Activated CD8-positive, alpha-beta T cell treated with anti-CD3 and anti-CD28 coated beads for 36 hours (primary cell): ENCODE measurements at places on chromosomes 5 and 9. TPM values are rescaled to one million over a fixed set of nuclear protein-coding genes. Genes with fewer than 3 reads are reported as not detected.

GRCh38 chr9:107952773-107953172 lies 463.2 kb upstream of the KLF4 start:
- no peak overlapping the region for H3K27ac ChIP-seq
- DNase-seq, result no peak
- no peaks in the 10 kb centered on the region for H3K4me1 ChIP-seq
- H3K4me3 ChIP-seq, result no peak overlapping the region

The TNFSF15 gene
- 0.16 TPM for total RNA-seq

DNA sequence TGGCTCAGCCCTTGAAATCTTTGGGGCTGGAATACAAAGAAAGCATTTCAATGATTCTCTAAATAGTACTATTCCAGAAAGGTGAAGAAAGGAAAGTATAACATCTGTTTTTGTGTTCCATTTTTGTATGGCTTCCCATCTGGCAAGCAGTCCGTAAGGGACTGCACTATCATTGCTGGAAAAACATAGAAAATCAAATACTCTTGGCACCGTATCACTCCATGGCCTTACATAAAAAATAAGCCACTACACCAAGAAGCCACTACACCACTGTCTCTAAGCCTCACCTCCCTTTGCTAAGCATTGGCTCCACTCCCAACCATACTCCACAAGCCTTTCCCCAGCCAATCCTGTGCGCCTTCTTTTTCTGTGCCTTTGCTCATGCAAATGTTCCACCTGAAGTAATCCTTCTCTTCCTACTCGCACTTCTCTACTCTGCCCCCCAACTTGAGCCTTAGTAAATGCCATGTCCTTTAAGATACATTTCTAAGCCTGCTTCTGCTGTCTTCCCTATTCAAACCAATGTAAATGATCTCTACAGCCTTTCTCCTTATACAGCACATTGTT lies 454.6 kb upstream of the TUSC1 start:
- no peak for DNase-seq
- no peak overlapping the region for H3K4me3 ChIP-seq
- H3K27ac ChIP-seq, result no peak overlapping the region
- no peaks in the 10 kb centered on the region for H3K27me3 ChIP-seq
- no peaks in the 10 kb centered on the region for H3K4me1 ChIP-seq

The MELK gene
- total RNA-seq, result 49.5 TPM

GRCh38 chr9:128253140-128253990 lies 22.4 kb downstream of the GOLGA2 start:
- no peak overlapping the region for H3K27ac ChIP-seq
- H3K27me3 ChIP-seq, result peaks cover 5% of the 10 kb centered on the region
- H3K4me3 ChIP-seq, result no peak overlapping the region
- peaks cover 3% of the 10 kb centered on the region for H3K36me3 ChIP-seq
- no peak for DNase-seq
- H3K4me1 ChIP-seq, result peaks cover 12% of the 10 kb centered on the region

- H3K4me1 ChIP-seq, result peaks cover 3% of the 10 kb centered on the region
- no peak overlapping the region for H3K4me3 ChIP-seq
- peaks cover 8% of the 10 kb centered on the region for H3K27me3 ChIP-seq
- H3K27ac ChIP-seq, result no peak overlapping the region
- no peaks in the 10 kb centered on the region for H3K36me3 ChIP-seq
Observed at GRCh38 chr5:6557807-6558575, 74.9 kb downstream of the NSUN2 start.

GRCh38 chr5:116090302-116090701 lies 5.5 kb downstream of the COMMD10 start:
- no peak for DNase-seq
- H3K27ac ChIP-seq, result no peak overlapping the region
- peaks cover 42% of the 10 kb centered on the region for H3K36me3 ChIP-seq

- no peak overlapping the region for H3K27ac ChIP-seq
- no peaks in the 10 kb centered on the region for H3K4me1 ChIP-seq
- H3K27me3 ChIP-seq, result no peaks in the 10 kb centered on the region
Observed at GRCh38 chr5:147629196-147629595, 119.3 kb upstream of the DPYSL3 start.

DNA sequence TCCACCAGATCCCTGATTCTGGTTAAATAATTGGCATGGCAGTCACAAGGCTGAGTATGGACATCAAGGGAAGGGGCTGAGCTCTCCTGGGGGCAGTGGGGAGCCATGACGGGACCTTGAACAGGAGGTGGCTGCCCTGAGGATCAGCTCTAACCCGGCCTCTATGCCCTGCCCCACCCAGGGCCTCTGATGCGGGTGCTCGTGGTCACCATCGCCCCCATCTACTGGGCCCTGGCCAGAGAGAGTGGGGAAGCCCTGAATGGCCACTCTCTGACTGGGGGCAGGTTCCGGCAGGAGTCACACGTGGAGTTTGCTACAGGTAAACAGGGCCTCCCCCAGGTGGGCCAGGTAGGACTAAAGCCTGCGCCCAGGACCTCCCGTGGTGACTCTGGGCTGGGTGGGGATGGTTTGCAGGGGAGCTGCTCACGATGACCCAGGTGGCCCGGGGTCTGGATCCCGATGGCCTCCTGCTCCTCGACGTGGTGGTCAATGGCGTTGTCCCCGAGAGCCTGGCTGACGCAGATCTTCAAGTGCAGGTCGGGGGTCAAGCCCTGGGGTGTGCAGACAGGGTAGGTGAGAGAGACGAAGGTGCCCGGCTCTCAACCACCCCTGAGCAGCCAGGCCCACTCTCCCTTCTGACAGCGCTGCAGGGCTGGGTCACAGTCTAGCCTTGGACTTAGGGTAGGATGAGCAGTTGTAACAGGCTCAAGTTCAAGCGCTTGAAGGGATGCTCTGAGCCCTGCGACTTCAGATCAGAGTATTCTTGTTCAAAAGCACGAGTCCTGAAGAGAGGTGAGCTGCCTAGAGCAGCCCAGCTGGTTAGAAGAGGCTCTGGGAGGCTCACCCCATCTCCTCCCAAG lies 19.9 kb upstream of the ASS1 start:
- H3K27ac ChIP-seq, result no peak overlapping the region
- DNase-seq, result no peak
- no peaks in the 10 kb centered on the region for H3K4me1 ChIP-seq
- H3K4me3 ChIP-seq, result no peak overlapping the region

GRCh38 chr9:78541868-78542443 lies 245.0 kb downstream of the PSAT1 start:
- no peaks in the 10 kb centered on the region for H3K36me3 ChIP-seq
- DNase-seq, result no peak
- H3K27ac ChIP-seq, result no peak overlapping the region
- H3K4me3 ChIP-seq, result no peak overlapping the region
- no peaks in the 10 kb centered on the region for H3K27me3 ChIP-seq

- no peak overlapping the region for H3K4me3 ChIP-seq
- H3K4me1 ChIP-seq, result no peaks in the 10 kb centered on the region
- peaks cover 3% of the 10 kb centered on the region for H3K27me3 ChIP-seq
Observed at GRCh38 chr5:173633304-173633703, 16.9 kb upstream of the BOD1 start.

GRCh38 chr5:5454391-5454790 lies 31.9 kb downstream of the ICE1 start:
- H3K4me1 ChIP-seq, result no peaks in the 10 kb centered on the region
- peaks cover 37% of the 10 kb centered on the region for H3K36me3 ChIP-seq
- no peaks in the 10 kb centered on the region for H3K27me3 ChIP-seq
- no peak overlapping the region for H3K4me3 ChIP-seq
- H3K27ac ChIP-seq, result no peak overlapping the region
- no peak for DNase-seq

GRCh38 chr9:111812337-111812736 lies 17.6 kb upstream of the SHOC1 start:
- H3K27me3 ChIP-seq, result no peaks in the 10 kb centered on the region
- no peak overlapping the region for H3K4me3 ChIP-seq
- H3K36me3 ChIP-seq, result no peaks in the 10 kb centered on the region
- no peak for DNase-seq

DNA sequence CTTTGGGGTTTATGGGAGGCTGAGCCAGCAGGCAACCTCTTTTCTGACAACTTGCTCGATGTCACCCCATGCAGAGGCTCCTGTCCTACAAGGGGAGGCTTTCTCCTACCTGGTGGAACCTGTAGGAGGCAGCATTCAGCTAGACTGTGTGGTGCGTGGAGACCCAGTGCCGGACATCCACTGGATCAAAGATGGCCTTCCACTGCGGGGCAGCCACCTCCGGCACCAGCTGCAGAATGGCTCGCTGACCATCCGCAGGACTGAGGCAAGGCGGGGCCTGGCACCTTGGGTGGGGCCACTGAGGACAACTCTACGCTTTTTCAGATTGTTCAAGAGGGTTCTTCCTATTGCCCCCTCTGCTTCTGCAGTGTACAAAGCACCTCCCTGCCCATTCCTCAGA lies 36.1 kb upstream of the ASS1 start:
- no peaks in the 10 kb centered on the region for H3K36me3 ChIP-seq
- H3K27ac ChIP-seq, result no peak overlapping the region
- no peak overlapping the region for H3K4me3 ChIP-seq
- DNase-seq, result no peak

DNA sequence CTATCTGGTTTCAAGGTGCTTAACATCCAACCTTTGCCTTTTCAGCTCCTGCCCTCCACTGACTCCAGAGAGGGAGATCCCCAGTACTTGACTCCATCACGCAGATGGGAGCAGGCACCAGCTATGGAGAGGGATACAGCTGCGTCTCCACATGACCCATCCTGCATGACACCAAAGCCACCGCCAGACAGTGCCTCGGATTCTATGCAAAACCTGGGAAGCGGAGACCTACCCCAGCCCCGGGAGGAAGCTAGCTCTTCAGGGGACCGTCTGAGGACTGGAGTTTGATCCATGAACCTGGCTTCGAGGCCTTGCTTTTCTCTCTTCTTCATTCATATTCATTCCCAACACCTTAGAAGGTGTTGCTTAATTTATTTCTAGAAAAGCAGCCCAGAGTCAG lies 24.8 kb downstream of the HRH2 start:
- no peaks in the 10 kb centered on the region for H3K27me3 ChIP-seq
- peaks cover 17% of the 10 kb centered on the region for H3K4me1 ChIP-seq
- no peak for DNase-seq
- no peak overlapping the region for H3K27ac ChIP-seq
- no peak overlapping the region for H3K4me3 ChIP-seq
